CD4-positive, alpha-beta T cell (primary cell): ENCODE measurements at places on chromosomes 7 and 10.

DNA sequence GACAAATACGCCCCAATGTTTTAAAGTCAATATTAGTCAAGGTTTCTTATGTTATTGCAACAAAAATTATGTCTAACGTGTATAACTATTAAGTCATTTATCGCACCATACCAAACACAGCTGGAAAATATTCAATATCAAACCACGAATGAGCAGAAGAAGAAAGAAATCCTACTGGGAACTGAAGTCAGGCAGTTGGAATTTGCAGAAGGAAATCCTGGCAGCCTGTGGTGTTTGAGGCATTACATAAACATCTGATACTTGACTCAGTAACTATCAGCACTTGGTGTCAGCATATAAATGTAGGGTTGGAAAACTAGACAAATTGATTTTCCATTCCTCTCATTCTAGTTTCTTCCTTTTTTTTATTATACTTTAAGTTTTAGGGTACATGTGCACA is 83.4 kb upstream of the NUPR2 start:
- DNase-seq = no peak

DNA sequence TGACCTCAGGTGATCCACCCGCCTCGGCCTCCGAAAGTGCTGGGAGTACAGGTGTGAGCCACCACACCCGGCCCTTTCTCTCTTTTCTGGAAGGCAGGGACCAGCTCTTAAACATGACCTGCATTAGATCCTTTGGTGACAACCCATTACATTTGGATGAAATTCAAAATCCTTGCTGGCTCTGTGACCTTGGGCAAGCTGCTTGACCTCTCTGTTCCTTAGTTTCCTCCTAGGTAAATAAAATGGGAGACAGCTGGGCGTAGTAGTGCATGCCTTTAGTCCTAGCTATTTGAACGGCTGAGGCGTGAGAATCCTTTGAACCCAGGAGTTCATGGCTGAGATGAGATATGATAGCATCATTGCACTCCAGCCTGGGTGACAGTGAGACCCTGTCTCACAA is 23.7 kb downstream of the LDB1 start:
- no peak for DNase-seq

- no peak for DNase-seq
These were observed 15.8 kb upstream of the BPGM start for GRCh38 chr7:134630893-134631292.

- DNase-seq = no peak
These were observed 15.6 kb downstream of the ARHGAP21 start for GRCh38 chr10:24708081-24708480.

DNA sequence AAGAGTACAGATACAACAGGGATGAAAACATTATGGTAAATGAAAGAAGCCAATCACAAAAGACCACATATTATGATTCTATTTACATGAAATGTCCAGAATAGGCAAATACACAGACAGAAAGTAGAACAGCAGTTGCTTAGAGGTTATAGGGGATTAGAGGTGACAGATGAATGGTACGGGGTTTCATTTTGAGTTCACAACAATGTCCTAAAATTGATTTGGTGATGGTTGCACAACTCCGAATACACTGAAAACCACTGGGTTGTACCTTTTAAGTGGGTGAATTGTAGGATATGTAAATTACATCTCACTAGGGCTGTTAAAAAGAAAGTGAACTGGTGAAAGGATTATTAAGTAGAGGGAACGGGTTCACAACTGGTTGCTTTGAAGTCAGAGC is 76.3 kb upstream of the MRLN start:
- no peak for DNase-seq

DNA sequence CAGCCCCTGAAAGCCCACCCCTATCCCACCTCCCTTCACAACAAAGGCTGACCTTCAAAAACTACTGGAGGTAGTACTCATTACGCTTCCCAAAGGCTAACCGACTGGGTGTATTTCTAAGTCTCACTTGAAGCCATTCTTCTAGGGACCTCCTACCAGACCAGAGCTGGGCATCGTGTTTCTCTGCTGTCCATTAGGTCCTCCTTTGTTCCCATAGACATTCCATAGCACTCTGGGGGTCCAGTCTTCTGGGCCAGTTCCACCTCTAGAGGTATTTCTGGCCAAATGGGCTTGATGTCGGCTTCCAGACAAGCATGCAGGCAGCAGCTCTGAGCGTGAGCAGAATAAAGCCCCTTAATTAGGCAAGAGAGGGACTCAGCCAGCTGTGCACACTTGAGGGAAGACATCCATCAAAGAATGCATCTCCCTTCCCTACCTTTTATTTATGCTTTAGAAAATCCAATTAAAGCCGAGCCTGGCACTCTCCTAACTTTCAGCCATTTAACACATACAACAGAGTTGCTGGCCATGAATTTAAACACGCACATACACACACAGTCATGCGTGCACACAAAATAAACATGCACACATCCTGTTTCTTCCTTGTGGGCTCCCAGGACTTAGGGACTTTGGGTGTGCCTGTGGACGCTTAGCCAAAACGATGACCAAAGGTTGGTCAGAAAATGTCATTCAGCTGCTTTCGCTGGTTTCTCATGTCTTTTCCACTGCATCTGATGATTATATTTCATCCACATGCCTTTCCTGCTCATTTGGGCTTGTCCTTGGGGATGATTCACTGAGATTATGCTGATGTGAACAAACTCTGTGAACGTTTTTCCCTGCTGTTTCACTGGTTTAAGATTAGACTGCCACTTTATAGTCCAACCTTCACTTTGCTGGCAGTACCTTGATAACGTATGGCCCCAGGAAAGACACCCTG is 362.0 kb upstream of the NFE2L3 start:
- no peak for DNase-seq

- no peak for DNase-seq
These were observed 75.9 kb upstream of the HGF start for GRCh38 chr7:81845744-81846241.

DNA sequence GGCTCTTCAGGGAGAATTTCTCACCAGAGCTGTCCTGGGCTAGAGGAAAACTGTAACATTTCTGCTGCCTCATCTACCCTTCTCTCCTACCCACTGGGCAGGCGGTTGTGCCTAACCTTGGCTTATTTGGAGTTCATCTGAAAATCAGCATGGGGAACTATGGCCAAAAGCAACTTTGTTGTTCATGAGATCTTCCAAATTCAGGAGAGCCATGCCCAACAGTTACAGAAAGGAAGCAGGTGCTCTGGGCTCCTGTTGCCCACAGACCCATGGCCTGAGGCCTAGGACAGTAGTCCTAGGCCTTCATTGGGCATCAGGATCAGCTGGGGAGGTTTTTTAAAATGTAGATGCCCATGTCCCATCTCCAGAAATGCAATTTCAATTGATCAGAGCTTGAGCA is 85.2 kb downstream of the GRID1 start:
- DNase-seq = no peak

GRCh38 chr7:94253686-94254085 is 141.0 kb upstream of the COL1A2 start:
- DNase-seq = no peak

- DNase-seq = no peak
These were observed 5.3 kb upstream of the KCNIP2 start for GRCh38 chr10:101848894-101849351.

- no peak for DNase-seq
These were observed 5.3 kb downstream of the FBH1 start for GRCh38 chr10:5895365-5895764.

GRCh38 chr10:98338318-98338717 is 70.3 kb upstream of the LOXL4 start:
- DNase-seq = no peak

DNA sequence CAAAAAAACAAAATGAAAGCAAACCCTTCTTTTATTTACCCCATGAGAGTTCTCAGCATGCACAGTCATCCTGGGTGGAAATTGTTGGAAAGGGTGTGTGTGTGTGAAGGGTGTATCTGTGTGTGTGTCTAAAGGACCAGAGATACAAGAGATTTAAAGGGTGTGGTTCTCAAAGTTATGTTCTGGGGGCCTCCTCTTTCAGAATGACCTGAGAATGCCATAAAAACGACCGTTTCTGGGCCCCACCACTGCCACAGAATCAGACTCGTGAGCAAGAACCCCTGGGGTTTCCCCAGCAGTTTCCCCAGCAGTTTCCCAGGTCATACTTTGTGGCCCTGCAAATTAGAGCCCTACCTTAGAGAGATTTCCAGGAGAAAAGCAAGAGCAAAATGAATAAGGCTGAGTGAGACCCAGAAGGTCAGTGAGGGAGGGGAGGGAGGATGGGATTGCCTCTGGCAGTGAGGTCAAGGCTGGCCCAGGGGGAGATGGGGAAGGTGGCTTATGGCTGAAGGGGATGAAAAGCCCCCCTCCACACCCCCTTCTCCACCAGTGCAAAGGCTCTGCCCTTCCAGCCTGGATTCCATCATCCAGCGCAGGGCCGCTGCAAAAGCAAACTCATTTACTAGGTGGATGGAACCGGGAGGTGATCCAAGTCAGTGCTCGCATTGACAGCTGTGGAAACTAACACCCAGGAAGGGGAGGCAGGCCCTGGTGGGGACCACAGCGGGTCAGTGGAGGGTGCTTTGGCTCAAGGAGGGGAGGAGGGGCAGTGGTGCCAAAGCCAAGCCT is 10.2 kb downstream of the PYROXD2 start:
- no peak for DNase-seq

GRCh38 chr7:10557375-10557774 is 416.3 kb upstream of the PHF14 start:
- no peak for DNase-seq

GRCh38 chr10:16120563-16120962 is 260.3 kb upstream of the MINDY3 start:
- no peak for DNase-seq

DNA sequence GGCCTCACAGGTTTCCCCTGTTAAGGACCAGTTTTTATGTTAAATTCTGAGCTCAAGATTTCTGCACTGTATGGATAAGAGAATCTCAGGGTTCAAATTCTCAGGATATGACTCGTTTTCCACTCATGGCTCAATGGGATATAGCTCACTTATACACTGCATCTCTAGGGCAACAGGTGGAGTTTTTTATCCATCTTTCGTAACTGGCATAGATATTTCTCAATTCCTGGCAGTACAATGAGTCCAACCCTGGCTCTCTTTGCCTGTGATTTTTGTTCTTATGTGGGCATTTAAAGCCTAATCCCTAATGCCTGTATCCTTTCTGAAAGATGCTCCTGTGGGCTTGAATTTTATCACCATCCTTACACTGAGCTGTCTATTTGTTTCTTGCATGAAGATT is 7.6 kb downstream of the CCDC172 start:
- no peak for DNase-seq

- DNase-seq = no peak
These were observed 7.7 kb downstream of the FRG2B start for GRCh38 chr10:133618851-133619250.

DNA sequence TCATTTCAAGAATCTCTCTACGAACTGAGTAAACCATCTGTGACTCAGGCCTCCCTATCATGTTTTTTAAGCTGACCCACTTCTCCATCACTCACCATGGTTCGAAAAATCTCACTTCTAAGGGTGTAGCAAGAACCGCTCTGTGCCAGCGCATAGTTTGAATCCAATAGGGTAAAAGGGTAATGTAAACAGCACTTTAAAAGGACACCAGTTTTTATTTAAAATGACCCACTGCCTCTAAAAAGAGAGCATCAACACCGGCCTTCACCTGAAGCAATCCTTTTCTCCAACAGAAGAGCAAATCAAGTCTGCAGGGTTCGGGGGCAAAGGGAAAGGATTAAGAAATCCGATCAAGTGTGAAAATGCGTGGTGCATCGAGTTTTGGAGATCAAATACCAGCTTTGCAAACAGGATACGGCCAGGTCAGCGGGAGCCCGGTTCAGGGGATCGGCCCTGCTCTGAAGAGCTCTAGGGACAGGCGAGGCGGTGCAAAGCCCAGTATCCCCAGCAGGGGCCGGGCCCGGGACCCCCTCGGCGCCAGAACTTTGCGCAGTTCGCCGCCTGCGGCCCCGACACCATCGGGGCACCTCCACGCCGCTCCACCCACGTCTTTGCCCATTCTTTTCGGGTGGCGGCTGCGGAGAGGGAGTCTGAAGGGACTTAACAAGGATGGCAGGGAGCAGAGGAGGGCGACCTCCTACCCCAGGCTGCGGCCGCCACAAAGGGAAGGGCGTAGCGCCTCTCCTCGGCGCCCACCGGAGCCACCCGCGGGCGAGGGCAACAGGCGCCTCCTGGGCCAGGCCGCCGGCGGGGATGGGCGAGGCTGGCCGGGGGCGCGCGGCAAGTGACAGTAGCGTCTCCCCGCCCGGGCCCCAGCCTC is 842 bp downstream of the NMT2 start:
- DNase-seq = peak; percentile 50

GRCh38 chr10:93198401-93199131 is 124.9 kb downstream of the CYP26A1 start:
- DNase-seq = no peak

DNA sequence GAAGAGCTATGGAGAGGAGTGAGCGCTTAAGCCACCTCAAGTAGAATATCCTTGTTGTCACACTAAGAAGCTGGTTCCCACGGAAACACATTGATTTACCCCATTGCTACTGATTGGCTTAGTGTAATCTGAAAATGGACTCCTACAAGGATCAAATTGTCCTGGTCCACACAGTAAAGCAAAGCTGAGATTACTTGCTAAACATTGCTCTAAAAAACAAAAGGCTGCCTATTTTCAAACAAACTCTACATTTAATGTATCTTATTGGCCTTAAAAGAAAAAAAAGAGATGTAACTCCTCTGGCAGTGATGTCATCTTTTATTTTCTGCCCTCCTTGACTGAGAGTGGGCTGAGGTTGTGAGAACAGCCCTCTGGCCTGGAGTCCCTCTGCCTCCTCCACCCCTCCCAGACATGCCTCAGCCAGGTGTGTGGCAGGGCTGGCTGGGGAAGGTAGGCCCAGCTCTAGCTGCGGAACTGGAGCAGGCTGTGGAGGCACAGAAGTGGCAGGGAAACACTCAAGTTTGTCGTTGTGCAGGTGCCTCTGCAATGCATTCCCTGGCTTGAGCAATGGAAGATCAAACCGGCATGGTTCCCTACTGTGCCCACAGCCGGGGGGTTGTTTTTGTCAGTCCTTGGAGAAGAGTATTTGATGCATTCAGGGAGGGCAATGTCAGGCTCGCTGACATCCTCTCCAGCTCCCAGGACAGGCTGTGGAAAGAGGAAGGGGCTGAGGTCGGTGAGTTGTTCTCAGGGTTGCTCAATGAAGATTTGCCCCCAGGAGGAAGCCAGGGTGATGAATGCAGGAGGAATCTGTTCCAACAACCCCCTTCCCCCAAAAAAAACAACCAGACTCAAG is 9.1 kb downstream of the KLF6 start:
- no peak for DNase-seq

- peak; percentile 45 for DNase-seq
These were observed 64.4 kb downstream of the BPGM start for GRCh38 chr7:134710854-134711624.

- no peak for DNase-seq
These were observed 128.6 kb upstream of the ANKRD1 start for GRCh38 chr10:91049296-91049987.

DNA sequence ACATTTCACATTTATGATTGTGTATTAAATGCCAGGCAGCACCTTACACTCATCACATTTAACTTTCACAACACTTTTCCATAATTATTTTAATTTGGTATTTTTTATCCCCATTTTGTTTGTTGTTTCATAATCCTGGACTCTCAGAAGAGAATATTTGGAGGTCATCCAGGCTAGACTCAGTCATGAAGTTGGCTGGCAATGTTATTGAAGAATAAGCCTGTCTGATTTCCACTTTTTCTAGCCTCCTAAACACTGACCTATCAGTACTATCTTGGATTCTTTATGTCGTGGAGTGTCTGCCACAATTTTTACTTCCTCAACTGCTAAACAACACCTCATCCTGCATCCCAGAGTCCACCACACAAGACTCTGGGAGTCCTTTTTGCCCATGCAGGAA is 372.3 kb upstream of the NRP1 start:
- no peak for DNase-seq

- DNase-seq = no peak
These were observed 499.3 kb downstream of the INHBA start for GRCh38 chr7:41203542-41203941.
